ENCODE measurements at places on chromosomes 1 and 21.

GRCh38 chr1:31272369-31272768, 24.2 kb downstream of the SNRNP40 start:
- no peak for DNase-seq

DNA sequence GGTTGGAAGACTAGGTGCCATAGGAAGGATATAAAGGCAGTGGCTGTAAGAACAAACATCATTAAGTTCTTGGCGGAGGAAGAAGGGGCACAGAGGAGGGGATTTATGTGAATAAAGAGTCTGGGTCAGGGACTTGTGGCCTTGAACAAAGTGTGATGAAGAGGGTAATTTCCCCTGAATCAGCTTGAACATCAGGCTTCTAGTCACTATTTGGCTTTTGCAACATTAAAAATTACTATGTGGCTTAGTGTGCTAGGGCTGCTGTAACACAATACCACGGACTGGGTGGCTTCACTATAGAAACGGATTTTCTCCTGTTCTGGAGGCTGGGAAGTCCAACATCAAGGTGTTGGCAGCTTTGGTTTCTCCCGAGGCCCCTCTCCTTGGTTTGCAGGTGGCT, 70.5 kb upstream of the CNIH3 start:
- no peak for DNase-seq

- no peak for DNase-seq
Measured at GRCh38 chr1:11924334-11925195, 1.7 kb downstream of the KIAA2013 start.

GRCh38 chr1:106063510-106063909, 993.0 kb upstream of the PRMT6 start:
- DNase-seq, result no peak

GRCh38 chr1:201692555-201693394, 136.2 kb upstream of the IPO9 start:
- no peak for DNase-seq

GRCh38 chr1:28297826-28298225, 31.0 kb upstream of the MED18 start:
- DNase-seq, result no peak

GRCh38 chr21:31592963-31593560, 66.4 kb upstream of the SOD1 start:
- no peak for DNase-seq

GRCh38 chr1:58727364-58727763, 27.5 kb upstream of the MYSM1 start:
- DNase-seq, result no peak

DNA sequence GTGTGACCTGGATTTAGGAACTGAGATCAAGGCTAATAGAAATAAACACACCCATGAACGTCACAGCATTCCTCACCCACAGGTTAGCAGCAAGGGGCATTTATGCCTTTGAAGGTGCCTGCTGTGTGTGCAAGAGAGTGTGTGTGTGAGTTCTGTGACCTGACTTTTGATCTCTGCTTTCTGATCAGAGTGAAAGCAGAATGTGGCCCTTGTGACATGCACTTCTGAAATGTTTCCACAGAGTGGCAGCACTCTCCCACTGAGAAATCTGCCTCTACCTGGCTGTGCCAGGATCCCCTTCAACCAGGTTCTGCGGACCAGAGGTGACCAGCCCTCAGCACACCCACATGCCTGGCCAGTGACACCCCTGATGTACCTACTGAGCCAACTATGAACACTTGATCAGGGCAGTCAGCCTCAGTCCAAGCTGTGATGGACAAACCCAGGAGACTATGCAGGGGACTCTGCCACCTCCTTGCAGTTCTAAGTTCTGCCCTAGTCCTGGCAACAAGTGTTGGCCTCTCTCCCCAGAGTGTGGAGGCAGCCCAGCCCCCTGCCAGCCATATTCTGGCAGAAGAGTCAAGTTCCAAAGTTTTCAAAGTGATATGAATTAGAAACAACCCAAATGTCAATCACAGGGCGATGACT, 41.0 kb downstream of the RXRG start:
- DNase-seq, result no peak

DNA sequence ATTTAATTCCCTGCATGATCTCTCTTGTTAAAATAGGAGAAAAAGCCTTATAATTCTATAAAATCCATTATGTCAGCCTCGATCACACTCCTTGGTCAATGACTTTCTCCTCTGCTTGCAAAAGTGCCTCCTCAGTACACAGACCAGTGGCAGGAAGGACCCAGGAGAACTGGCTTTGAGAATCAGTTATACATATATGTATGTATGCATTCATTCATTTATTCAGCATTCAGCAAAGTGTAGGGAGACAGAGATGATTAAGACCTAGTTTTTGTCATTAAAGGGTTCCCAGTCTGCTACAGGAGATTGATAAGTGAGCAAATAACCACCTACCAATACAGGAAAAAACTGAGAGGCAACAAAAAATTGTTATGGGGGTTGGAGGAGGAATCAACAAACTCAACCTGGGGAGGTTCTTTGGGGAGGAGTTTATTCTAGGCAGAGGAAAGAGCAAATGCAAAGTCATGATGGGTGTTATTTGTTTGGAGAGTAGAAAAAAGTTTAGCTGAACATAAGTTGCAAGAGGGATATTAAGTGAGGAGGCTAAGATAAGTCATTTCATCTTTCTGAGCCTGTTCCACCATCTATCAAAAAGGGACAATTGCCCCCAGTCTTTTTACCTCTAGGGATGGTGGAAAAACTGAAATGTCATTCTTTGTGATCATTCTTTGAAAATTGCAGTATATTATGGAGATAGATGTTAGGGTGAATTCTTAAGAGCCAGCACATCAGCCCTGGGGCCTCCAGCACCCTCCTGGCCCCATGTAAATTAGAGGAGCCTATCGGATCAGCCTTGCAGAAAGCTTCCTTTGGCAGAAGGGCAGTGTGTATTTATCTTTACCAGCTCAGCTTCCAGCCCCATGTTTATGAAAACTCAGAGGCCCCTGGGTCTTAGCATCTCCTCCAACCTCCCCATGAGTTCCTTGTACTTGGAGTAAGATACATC, 128.0 kb downstream of the OMA1 start:
- no peak for DNase-seq

- no peak for DNase-seq
Measured at GRCh38 chr1:237031480-237031879, 10.5 kb upstream of the RYR2 start.

DNA sequence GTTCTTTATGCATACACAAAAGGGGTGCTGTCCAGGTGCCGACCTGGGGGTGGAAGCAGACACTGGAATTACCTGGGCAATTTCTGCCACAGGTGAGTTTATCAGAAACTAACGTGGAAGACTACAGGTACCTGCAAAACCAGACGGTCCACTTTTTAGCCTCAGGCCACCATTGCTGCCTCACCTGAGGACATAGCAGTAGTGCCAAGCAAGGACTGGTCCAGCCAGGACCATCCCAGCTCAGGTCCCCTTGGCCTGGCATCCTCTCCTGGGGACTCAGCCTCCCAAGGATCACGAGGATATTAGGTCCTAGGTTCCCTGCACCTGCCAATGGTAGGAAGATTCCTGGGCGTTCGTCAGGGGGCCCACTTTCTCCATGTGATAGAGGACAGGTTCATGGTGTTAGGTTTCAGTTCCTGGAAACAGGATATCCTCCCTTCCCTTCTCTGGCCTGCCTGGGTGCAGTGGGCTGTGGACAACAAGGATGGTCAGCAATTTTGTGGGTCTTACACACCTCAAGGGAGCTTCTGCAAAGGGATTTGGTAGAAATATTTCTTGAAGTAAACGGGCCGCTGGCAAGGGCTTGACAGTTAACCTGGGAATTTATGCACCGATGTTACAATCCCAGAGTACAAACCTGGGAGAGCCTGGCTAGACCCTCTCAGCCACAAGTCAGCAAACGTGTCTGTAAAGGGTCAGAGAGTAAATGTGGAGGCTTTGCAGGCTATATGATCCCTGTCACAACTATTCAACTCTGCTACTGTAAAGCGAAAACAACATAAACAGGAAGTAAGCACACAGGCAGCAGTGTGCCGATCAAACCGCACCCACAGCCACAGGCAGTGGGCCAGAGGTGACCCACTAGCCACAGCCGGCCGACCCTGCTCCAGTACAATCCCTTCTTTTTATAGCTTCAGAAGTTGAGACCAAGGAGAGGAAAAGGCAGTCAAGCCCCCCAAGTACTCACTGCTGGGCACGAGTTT, 71.4 kb upstream of the RAB4A start:
- DNase-seq, result no peak

- no peak for DNase-seq
Measured at GRCh38 chr1:107941531-107941930, 23.4 kb downstream of the VAV3 start.
